ENCODE measurements at places on chromosomes 3 and 15.

- DNase-seq: no peak
Measured at GRCh38 chr3:36434687-36435426, 54.6 kb downstream of the STAC start.

- DNase-seq: no peak
Measured at GRCh38 chr3:106342386-106342785, 473.6 kb upstream of the CBLB start.

GRCh38 chr3:57803647-57804081 is 47.6 kb downstream of the SLMAP start:
- DNase-seq: no peak

- no peak for DNase-seq
Measured at GRCh38 chr3:35486295-35486694, 153.0 kb upstream of the ARPP21 start.

DNA sequence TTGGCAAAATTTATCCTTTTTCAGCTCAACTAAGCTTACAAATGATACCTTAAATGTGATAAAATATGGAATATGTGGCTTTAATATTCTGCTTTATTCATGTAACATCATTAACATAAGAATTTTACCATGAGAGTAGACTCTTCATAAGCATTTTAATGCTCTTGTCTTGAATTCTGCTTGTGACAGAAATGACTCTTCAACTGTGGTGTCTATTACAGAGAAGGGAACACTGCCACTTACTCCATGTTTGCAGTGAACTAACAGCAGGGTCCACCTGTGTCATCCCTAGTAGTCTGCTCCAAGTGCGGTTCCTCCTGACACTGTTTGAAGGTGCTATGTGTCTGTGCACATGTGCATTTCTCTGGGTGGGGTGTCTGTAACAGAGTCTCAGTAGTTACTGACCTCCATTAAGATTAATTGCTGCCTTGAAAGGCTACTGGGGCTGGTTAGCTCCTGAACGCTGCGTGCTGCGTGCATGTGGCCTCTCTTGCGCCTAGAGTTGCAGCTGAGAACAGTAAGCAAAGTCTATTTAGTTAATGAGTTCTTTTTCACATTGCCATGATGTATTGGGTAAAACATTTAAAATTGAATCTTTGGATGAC is 8.3 kb downstream of the LSM3 start:
- DNase-seq: no peak

GRCh38 chr3:50524746-50525145 is 21.3 kb upstream of the CACNA2D2 start:
- DNase-seq: no peak

DNA sequence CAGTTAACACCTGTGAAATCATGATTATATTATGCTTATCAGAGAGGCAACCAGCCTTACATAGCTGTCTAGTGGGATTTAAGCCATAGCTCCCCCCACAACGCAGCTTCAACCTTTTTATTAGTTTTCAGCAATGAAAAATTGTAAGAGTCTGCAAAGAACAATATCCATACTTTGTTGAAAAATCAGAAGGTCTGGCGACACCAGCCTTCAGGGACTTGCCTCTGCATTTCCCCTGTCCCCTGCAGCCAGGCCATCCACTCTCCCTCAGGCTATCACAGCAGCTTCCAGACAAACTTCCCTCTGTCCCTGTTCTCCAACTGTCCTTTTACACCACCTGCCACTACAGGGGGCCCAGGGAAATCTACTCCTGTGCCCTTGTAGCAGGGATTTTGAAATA is 59.9 kb downstream of the SSUH2 start:
- no peak for DNase-seq

- peak; percentile 25 for DNase-seq
Measured at GRCh38 chr3:30011237-30011803, 595.1 kb upstream of the TGFBR2 start.

- DNase-seq: no peak
Measured at GRCh38 chr3:52771702-52772101, 962 bp upstream of the NEK4 start.

GRCh38 chr15:85168642-85169173 is 187.1 kb downstream of the PDE8A start:
- DNase-seq: no peak

DNA sequence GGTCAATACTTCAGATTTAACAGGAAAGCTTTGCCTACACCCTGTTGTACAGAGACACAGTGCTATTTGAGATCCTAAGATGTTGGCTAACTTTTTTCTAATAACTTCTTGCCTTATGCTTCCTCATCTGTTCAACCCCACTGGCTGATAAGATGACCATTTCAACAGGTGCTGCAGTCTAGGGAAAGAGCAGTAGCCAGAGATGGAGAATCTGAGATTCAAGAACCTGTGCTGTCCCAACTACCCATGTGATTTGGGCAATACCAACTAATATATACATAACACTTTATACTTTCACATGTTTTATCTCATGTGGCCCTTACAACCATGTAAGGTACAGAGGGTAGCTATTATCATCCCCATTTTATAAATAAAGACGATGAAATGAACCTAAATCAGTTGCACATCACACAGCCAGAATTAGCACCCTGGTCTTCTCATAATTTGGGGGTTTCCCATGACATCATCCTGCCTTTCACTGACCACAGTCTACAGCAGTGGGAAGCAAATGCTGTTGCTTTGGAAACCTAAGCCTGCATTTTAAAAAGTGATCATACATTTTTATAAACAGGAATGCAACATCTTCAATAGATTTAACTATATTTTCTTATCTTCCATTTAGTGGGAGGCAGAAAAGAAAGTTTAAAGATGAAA is 9.7 kb downstream of the TTC23 start:
- DNase-seq: no peak

- no peak for DNase-seq
Measured at GRCh38 chr3:71903112-71903495, 118.2 kb upstream of the PROK2 start.

DNA sequence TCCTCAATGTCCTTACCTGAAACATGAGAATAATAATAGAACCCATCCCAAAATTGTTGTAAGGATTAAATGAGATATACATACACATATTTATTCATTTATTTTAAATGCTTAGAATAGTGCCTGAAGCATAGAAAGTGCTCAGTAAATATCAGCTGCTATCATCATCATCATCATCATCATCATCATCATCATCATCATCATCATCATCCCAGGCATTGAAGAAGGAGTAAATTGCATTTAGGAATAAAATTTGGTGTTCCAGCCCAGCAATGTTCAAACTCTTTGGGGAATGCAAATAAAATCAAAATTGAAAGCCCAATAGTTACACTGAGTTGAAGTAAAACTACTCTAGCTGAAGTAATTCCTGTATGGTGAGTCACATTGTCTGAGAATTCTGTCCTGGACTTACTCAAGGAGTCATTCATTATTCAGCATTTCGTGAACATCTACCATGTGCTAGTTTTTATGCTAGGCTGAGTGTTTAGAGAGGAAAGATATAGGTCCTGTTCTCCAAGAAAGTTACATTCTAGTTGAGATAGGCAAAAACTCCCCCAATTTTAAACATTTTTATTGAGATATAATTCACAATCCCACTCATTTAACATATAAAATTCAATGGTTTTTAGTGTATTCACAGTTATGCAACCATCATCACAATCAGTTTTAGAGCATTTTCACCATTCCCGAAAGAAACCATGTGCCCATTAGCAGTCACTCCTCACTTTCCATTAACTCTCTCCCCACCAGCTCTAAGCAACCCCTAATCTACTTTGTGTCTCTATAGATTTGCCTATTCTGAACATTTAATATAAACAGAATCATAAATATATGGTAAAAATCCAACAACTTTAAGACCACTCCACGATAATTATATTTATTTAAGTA is 107.2 kb downstream of the FRMD5 start:
- DNase-seq: no peak

GRCh38 chr15:74869726-74870407 is 3.3 kb downstream of the SCAMP2 start:
- DNase-seq: peak; percentile 87

GRCh38 chr3:106030627-106030963 is 161.8 kb upstream of the CBLB start:
- DNase-seq: no peak

- DNase-seq: no peak
Measured at GRCh38 chr3:54347060-54347459, 224.7 kb downstream of the CACNA2D3 start.

DNA sequence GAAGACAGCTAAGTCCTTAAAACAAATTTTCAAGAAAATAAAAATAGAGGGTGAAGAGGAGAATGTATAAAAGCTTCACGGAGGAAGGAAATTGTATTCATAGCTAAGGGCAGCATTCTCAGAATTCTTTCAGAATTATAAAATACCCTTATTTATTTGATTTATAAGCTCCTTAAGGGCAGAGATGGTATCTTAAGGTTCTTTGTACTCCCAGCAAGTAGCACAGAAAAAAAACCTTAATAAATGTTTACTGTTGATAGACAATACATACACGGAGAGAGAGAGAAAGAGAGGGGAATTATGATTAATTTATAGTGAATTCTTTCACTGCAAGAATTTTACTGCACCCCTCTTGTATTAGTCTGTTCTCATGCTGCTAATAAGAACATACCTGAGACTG is 375.6 kb upstream of the CCDC54 start:
- no peak for DNase-seq

GRCh38 chr3:83524901-83525300 is 1433.9 kb upstream of the CADM2 start:
- no peak for DNase-seq

DNA sequence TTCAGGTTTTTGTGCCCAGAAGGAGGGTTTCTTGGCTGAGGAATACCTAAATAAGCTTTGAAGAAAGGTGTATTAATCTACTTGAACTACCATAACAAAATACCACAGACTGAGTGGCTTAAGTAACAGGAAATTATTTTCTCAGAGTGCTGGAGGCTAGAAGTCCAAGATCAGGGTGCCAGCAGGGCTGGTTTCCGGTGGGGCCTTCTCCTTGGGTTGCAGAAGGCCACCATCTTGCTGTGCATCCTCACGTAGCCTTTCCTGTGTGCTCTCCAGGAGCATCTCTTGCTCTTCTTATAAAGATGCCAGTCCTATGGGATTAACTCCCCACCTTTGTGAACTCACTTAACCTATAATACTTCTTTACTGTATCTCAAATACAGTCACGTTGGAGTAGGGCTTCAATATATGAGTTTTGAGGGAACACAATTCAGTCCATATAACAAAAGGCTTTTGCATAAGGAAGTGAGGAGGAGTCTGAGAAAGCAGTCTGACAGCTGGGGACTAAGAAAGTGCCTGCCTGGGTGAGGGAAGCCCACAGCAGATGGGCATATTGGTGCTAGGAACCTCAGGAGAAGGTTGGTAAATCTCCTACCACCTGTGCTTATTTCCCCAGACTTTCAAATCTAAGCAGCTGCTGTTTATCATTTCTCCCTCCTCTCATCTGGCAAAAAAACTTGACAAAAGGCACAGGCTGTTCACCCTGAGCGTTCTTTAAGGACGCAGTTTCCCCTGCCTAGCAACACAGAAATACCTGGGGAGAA is 89.6 kb upstream of the CBLB start:
- no peak for DNase-seq

- DNase-seq: no peak
Measured at GRCh38 chr3:115341208-115341607, 194.1 kb upstream of the ZBTB20 start.

DNA sequence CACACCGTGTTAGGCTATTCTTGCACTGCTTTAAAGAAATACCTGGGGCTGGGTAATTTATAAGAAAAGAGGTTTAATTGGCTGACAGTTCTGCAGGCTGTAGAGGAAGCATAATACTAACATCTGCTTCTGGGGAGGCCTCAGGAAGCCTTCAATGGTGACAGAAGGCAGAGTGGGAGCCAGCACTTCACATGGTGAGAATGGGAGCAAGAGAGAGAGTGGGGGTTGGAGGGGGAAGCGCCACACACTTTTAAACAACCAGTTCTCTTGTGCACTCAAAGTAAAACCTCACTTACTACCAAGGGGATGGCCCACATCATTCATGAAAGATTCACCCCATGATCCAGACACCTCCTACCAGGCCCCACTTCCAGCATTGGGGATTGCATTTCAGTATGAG is 181.1 kb downstream of the APBA2 start:
- DNase-seq: peak; percentile 37

- DNase-seq: no peak
Measured at GRCh38 chr3:85781806-85782205, 823.0 kb downstream of the CADM2 start.

DNA sequence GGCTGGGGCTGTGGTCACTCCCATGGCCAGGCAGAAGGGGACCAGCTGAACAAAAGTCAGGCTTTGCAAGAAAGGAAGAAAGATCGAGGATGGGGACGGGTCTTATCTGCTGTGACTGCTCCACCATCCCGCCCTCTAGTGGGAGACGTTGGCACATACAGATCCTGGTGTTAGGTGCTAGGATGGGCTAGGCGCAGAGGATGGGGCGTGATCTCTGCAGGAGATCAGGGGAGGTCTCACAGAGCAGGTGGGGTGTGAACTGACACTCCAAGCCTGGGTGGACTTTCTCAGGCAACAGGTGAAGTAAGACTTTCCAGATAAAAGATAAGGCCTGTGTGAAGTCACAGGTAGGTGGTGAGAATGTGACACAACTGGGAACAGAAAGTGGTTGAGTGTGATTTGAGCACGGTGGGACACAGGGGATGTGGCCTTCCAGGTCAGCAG is 141.9 kb upstream of the SMAD3 start:
- DNase-seq: no peak

DNA sequence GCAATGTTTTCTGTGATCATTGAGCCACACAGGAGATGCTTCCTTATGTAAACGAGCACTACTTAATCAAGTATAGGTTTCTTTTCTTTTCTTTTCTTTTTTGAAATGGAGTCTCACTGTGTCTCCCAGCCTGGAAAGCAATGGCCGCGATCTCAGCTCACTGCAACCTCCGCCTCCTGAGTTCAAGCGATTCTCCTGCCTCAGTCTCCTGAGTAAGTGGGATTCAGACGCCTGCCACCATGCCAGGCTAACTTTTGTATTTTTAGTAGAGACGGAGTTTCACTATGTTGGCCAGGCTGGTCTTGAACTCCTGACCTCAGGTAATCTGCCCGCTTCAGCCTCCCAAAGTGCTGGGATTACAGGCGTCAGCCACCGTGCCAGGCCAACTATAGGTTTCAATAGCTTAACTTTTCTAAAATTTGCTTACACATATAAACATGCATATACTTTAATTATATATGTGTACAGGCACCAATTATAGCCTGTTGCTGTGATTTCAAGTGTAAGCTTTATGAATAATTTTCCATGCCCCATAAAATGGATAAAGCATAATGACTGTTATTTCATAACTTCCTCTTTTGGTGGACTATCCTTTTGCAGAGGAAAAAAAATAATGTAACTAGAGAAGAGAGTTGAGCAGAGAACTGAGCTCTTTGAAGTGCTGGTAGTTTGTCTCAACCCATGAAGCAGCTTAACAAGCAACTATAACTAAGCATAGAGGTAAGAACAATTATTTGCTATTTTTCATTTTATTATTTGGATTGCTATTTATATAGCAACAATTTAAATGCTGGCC is 24.8 kb upstream of the MBNL1 start:
- DNase-seq: no peak

GRCh38 chr3:53766706-53767105 is 79.5 kb downstream of the CHDH start:
- DNase-seq: no peak

- no peak for DNase-seq
Measured at GRCh38 chr3:131323014-131323413, 58.6 kb upstream of the NUDT16 start.
